Activated naive CD4-positive, alpha-beta T cell treated with anti-CD3 and anti-CD28 coated beads, Interleukin-2, amount 50 U/mL, for 72 hours (primary cell): ENCODE measurements at places on chromosomes 16 and 17. TPM values are rescaled to one million over a fixed set of nuclear protein-coding genes. Genes with fewer than 3 reads are reported as not detected.

DNA sequence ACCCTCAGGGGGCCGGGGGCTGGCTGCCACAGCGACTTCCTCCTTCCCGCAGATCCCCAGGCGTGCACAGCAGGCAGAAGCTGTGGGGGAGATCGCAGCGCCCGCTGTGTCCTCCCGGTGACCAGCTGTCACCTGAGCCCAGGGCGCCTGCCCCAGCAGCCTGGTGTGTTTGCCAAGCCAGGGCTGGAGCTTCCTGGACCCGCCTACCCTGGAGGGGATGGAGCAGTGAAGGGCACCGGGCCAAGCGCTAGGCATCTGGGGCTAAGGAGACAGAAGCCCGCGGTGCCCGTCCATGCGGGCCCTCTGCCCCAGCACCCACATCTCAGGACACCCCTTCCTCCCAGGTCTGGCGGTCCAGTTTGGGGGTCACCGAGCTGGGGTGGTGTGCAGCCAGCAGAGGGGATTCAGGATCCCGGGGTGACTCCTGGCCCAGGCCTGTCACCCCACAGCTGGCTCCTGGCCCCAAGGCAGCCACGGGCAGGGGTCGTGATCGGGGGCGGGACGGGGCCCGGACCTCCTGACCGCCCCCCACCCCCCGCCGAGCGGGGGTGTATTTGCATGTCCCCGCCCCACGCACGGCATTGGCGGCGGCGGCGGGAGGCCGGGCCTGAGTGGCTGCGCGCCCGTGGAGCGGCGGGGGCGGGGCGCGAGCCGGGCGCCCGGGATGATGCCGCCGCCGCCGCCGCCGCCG lies at the start of gene RAB26:
RAB26 (plus strand) TSS at position 645 of the 691 bp plus-strand sequence. CDS start 159 bp downstream, outside the sequence.
- peak; percentile 68 for DNase-seq

DNA sequence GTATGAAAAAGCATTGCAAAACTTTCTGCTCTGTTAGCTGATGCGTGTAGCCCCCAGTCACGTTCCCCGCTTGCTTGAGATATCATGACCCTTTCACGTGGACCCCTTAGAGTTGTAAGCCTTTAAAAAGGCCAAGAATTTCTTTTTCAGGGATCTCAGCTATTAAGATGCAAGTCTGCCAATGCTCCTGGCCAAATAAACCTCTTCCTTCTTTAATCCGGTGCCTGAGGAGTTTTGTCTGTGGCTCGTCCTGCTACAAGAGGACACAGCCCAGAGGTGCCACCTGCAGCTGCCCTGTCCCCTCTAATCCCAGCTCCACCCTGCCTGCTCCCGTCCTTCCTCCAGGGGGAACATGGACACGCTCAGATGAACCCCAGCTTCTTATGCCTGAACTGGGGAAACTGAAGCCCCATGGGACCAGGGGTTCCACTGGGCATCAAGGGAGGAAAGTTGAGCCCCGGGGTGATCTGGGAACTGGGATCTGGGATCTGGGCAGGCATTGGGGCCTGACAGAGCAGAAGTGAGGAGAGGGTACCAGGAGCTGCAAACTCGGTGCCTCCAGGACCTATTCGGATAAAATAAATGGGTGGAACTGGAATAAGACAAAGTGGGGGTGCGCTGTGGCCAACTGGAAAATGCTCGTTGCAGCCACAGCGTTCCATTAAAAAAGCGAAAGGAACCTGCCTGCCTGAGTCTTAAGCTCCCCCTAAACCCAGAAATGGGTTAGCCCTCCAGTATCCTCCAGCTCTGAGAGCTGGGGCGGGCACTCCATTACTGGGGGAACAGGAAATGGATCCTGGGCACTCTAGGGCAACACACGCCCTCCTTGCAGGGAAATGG lies 19.7 kb downstream of the QPRT start:
- DNase-seq: no peak

P4HB gene
- total RNA-seq: 382 TPM

- DNase-seq: no peak
Observed at GRCh38 chr16:86101137-86101896, 202.4 kb downstream of the IRF8 start.

GRCh38 chr16:71242601-71243000 lies 12.1 kb upstream of the HYDIN start:
- no peak for DNase-seq

CDH5 gene
- not detected for total RNA-seq
